Activated CD4-positive, alpha-beta T cell treated with anti-CD3 and anti-CD28 coated beads, Interleukin-2, amount 10 ng/mL, durations not matched to agents 24 days and 14 days (primary cell): ENCODE measurements at places on chromosomes 1 and 21.

- no peak overlapping the region for H3K27ac ChIP-seq
- H3K27me3 ChIP-seq = no peaks in the 10 kb centered on the region
- H3K4me3 ChIP-seq = no peak overlapping the region
- peaks cover under 1% of the 10 kb centered on the region for H3K36me3 ChIP-seq
Observed at GRCh38 chr1:167344112-167344511, 123.4 kb downstream of the POU2F1 start.

DNA sequence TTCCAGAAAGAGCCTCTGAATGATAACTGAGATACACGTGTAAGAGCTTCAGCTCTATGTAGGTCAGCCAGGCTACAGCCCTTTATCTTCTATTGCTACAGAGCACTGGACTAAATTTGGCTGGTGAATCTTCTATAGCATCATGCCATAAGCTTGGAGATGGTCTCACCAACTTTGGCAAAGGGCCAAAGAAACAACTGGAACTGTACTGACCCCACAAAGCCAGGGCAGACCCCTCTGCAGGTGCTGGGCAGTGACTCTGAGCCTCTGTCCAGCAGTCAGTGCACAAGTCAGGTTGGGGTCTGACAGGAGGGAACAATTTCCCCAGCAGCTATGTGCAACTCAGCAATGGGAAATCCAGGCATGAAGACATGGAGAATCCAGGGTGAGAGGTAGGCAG is 57.8 kb upstream of the NFASC start:
- no peaks in the 10 kb centered on the region for H3K4me1 ChIP-seq
- no peaks in the 10 kb centered on the region for H3K36me3 ChIP-seq
- H3K27ac ChIP-seq = no peak overlapping the region
- no peak for DNase-seq
- H3K4me3 ChIP-seq = no peak overlapping the region
- H3K27me3 ChIP-seq = peaks cover 24% of the 10 kb centered on the region

DNA sequence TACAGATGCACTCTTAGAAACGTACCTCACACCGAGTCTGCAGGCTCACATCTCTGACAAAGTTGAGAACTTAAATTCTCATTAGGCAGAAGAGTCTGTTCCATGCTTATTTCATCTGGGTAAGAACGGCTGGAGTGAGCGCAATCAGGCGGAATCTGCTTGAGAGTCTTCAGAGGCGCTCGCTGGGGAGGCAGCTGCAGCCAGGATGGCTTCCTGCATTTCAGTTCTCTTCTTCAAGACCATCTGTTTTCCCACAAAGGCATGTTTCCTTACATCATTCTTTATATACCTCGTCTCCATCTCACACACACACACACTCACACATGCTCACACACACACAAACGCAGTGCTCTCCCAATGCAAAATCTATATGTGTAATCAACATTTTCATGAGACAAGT is 497.1 kb downstream of the AJAP1 start:
- no peaks in the 10 kb centered on the region for H3K27me3 ChIP-seq
- no peak for DNase-seq
- H3K4me3 ChIP-seq = no peak overlapping the region
- no peaks in the 10 kb centered on the region for H3K4me1 ChIP-seq
- H3K27ac ChIP-seq = no peak overlapping the region

- H3K27ac ChIP-seq = no peak overlapping the region
- H3K4me1 ChIP-seq = no peaks in the 10 kb centered on the region
- H3K27me3 ChIP-seq = no peaks in the 10 kb centered on the region
- no peak overlapping the region for H3K4me3 ChIP-seq
Observed at GRCh38 chr1:27301582-27302199, 20.3 kb upstream of the TMEM222 start.

- no peaks in the 10 kb centered on the region for H3K27me3 ChIP-seq
- no peaks in the 10 kb centered on the region for H3K36me3 ChIP-seq
- H3K27ac ChIP-seq = no peak overlapping the region
- no peaks in the 10 kb centered on the region for H3K4me1 ChIP-seq
- H3K4me3 ChIP-seq = no peak overlapping the region
- no peak for DNase-seq
Observed at GRCh38 chr1:176954242-176954641, 210.3 kb downstream of the ASTN1 start.

DNA sequence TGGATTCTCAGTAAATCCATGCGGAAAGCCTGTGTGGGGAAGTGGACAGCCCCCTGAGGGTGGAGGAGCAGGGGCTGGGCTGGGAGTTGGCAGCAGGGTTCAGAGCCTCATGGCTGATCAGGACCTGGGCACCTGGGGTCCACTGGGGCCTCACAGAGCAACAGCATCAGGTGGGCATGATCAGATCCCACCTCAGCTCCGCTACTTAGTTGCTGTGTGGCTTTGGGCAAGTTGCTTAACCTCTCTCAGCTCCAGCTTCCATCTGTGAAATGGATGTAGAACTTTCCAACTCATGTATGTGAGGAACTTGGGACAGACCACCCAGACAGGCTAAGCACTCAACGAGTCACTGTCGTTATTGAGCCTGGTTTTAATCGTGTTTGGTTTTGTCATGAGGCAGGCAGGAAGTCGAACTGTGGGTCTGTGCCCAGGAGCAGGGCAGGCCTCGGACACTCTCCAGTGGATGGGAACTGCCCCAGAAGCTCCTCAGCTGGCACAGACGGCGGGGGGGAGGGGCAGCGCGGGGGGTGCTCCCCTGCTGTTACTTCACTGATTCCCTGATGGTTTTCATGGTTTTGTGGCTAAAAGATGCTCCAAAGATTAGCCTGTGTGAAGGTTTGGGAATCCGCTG is 155.8 kb upstream of the TMEM51 start:
- H3K36me3 ChIP-seq = no peaks in the 10 kb centered on the region
- H3K27ac ChIP-seq = no peak overlapping the region
- H3K27me3 ChIP-seq = no peaks in the 10 kb centered on the region
- no peak for DNase-seq
- no peak overlapping the region for H3K4me3 ChIP-seq

GRCh38 chr1:28606771-28607170 is 14.7 kb downstream of the RAB42 start:
- H3K27me3 ChIP-seq = no peaks in the 10 kb centered on the region
- peaks cover 35% of the 10 kb centered on the region for H3K36me3 ChIP-seq
- no peak overlapping the region for H3K4me3 ChIP-seq
- H3K27ac ChIP-seq = no peak overlapping the region
- no peak for DNase-seq
- peaks cover 3% of the 10 kb centered on the region for H3K4me1 ChIP-seq

GRCh38 chr21:26888931-26889330 is 43.7 kb upstream of the ADAMTS1 start:
- H3K27me3 ChIP-seq = no peaks in the 10 kb centered on the region
- no peak for DNase-seq
